ENCODE measurements at places on chromosomes 5 and 9. TPM values are rescaled to one million over a fixed set of nuclear protein-coding genes. Genes with fewer than 3 reads are reported as not detected.

Gene SRP19
- total RNA-seq: 26.6 TPM

Gene SLC6A3
- 0.24 TPM for total RNA-seq

Gene MRPS2
- 30.4 TPM for total RNA-seq

Gene PKD2L2
- not detected for total RNA-seq

DNA sequence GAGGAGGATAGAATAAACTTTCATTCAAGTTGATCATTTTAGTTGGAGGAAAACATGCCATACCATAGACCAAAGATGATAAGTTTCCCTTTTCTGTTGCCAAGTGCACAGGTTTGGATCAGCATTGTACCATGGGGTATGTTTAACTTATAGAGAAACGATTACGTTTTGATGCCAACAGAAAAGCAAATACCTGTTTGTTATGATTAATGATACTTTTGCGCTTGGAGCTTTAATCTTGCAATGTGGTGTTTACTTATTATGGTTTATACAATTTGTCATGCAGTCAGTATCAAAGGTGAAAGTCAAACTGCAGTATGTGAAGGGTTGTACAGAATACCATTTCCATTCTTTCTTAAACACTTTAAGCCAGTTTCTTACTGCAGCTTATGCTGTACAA, 13.2 kb upstream of the ARHGEF28 start:
- no peak for DNase-seq

- DNase-seq: peak; percentile 42
These were observed 7.2 kb upstream of the DUSP1 start for GRCh38 chr5:172777881-172778814.

DNA sequence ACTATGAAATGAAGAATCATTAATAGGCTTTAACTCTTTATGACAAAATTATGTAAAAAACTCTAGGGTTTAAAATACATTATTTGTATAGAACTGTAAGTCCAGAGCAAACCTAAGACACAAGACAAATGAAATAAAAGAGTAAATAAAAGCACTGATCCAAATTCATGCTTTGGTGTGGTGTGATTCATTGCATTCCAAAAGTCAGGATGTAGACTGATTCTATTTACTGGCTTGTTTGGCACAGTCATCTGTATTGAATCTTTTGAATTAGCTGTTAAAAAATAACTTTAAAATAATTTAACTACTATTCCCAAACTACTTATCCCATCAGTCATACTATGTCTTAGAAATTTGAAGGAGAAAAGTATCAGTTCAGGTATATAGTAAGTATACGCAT, 31.1 kb downstream of the IL4 start:
- no peak for DNase-seq

DNA sequence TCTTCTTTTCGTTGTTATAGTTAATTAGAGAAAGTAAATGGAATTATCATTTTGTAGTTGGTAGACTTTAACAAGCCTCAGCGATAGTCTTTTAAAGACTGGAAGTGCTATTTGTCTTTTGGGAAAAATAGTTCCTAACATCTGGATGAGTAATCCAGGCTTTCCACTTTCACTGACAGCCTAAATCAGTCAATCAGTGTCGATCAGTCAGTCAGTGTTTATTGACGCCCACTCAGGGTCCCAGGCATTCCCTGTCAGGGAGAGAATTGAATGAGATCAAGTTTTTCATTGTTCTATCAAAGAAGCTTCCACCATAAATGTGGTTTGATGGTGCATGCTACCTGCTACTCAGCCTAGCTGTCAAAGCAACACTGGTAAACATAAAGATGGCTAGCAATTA, 2.6 kb downstream of the ABL1 start:
- no peak for DNase-seq

DNA sequence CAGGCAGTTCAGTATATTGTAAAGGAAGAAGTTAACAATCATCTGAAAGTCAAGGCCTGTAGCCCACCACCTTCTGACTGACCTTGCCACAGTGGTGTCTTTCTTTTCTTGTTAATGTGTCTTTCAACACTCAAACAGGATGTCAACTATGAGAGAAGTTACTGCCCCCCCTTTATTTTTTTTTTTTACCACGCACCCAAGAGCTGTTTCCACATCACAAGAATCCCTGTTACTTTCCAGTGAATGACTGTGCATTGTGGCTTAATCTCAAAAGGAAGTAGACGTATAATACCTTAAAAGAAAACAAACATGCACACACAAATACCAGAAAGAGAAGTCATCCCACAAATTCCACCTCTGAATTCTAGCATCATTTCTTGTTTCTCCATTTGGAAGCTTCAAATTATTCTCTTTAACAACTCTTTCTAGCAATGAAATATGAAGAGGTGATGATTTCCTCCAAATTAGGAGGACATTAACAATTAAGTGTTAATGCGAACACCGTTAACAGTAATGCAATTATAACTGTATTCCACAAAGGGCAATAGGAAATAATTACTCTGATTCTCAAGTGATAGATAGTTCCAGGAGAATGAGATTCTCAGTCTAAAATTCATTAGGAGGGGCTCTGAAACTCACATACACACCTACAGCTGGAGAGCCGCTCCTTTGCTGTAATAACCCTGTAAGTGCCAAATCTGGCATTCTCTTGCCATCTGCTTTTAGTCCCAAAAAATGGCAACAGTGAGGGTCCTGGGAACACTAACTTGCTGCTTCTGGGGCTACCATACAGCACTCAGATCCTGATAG, 201.0 kb downstream of the EFNA5 start:
- no peak for DNase-seq

- DNase-seq: peak; percentile 18
These were observed 60.1 kb upstream of the ITGA1 start for GRCh38 chr5:52727576-52727975.

DNA sequence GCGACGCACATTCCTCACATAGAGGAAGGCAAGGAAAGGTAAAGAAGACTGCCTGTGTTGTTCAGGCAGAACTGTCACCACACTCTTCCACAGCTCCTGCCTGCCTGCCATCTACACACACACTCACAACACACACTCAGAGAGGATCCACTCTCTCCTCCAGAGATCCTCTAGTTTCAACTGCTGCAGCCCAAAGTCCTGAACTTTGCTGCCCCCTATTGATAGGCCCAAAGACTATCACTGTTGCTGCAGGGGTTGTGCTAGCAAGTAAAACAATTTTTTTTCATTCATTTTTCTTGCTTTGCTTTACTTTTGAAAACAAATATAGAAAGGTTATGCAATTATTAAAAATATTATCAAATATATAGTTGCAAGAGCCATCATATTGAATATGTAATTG, 5.9 kb upstream of the CFAP90 start:
- DNase-seq: no peak

Data from ovary (tissue), 10 donors.